Heart right ventricle (tissue), 16 donors: ENCODE measurements at places on chromosomes 16 and 17. TPM values are rescaled to one million over a fixed set of nuclear protein-coding genes. Genes with fewer than 3 reads are reported as not detected.
A peak's percentile ranks its signal among the peaks of the same experiment; 100 is the strongest.

Gene CES4A
- 20.6 TPM for polyA plus RNA-seq

Gene NATD1
- 3.1 TPM for polyA plus RNA-seq

Gene CLEC3A
- not detected for polyA plus RNA-seq

Gene PDIA2
- polyA plus RNA-seq = 2.6 TPM

Gene CDK5R1
- 0.83 TPM for polyA plus RNA-seq

Gene PARD6A
- polyA plus RNA-seq = 5.8 TPM

Gene C16orf92
- polyA plus RNA-seq = not detected

Gene RCVRN
- 0.29 TPM for polyA plus RNA-seq

Gene FA2H
- polyA plus RNA-seq = 0.15 TPM

DNA sequence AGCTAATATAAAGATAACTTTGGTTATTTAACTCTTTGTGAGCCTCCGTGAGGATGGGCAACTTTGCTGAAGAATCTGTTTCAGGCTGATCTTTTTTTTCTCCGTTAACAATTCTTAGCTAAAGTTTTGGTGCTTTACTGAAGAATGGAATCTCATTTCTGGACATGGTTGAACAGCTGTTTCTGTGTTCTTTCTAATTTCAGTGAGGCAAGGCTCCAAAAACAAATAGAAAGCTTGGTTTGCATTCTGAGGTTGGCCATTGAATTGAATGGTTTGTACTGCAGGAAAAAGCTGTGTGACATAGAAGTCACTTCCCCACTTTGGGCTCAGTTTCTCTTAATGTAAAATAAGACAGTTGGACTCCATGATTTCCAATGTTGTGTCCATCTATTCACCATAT is 22.3 kb upstream of the HLF start:
- DNase-seq = no peak

DNA sequence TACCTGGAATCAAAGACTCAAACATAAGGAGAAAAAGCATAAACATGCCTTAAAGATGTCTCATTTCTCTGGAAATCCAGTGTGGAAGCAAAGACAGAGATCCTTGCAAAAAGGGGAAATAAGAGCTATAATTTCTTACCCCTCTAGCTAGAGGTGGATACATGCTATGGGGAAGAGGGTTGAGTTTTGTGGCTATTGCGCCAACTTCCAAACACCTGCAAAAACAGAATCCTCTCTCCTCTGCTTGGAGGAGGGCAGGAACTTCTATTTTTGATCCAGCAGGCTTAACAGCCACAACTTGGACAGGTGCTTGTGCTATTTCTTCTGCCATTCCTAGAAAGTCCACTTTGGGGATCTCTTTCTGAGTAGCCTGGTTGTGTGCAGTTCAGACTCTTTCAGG is 21.5 kb upstream of the NUDT7 start:
- DNase-seq = no peak

DNA sequence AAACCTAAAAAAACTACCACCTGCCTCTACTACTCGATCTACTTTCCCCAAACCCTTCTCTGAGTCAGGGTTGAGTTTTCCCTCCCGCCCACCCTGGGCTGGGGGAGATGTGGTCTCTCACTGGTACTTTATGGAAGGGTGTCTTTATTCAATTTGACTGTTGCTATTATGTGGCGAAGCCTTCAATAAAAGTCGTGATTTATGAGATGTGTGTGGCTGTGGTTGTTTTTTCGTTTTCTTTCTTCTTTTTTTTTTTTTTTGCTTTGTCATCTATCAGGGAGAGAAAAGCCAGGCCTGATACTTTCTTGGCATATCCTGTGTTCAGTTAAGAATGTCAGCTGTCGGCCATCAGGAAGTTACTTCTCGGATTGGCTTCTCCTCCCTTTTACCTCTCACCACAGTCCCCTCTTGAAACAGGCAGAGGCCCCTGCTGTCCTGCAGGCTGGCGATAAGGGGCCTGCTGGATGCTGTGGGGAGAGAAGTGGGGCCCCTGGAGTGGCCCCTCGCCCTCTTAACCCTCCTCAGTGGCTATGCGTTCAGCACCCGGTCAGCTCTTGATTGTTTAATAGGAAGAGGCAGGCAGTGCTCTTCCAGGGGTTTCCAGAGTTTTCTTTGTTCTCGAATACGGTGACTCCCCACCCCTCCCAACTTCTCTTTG is 123.0 kb downstream of the MSI2 start:
- peak; percentile 40 for DNase-seq

DNA sequence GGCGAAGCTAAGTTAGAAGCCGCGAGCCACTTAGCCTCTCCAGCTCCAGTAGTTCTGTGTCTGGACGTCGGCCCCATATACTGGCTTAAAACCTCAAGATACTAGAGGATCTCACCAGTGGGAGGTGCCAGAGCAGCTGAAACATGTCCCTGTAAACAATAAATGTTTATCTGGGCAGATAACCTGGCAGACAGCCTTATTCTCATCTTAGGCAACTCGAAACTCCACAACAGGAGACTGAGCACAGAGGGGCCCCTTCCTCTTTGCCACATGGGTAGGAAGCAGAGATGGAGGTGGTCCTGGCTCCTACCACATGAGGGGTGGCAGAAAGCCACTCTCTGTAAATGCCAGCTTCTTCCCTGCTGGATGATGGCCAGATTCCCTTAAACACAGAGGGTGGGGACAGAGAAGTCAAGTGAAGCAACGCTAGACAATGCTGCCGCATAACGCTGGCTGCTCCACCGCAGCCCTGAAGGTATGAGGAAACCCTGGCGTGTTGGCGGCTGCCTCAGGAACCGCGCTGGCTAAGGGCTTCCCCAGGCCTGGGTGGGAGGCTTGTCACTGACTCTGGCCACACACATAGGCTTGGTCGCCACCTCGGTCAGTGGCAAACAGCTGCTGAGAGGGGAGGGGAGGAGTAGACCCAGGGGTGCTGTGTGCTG is 67.9 kb downstream of the HIC1 start:
- DNase-seq = peak; percentile 54

- DNase-seq = no peak
Observed at GRCh38 chr16:89971495-89972243, 23.1 kb downstream of the DEF8 start.

- DNase-seq = peak; percentile 13
Observed at GRCh38 chr17:78129351-78130089, 965 bp upstream of the TMC6 start.

- no peak for DNase-seq
Observed at GRCh38 chr17:18916816-18917500, 35.0 kb upstream of the SLC5A10 start.

DNA sequence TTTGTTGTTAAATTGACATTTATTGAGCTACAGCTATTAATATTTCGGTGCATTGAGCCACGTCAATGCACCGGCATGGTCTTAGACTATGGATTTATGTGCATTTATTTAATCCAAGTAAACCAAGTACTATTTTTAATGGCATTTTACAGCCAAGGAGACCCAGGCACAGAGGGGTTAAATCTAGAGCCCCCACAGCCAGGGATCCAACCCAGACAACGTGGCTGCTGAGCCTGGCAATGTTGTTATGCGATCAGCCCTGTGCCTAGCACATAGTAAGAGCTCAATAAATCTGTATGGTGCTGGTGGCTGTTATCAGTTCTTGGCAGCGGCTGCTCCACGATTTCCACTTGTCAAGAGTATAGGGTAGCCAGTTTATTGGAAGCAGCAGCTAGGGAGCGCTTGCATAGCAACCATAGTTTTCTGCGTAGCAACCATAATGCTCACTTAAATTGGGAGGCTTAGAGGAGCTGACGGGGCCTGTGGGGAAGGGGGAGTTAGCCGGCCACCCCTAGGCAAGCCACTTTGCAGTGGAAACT is 541 bp upstream of the RBBP6 start:
- no peak for DNase-seq

GRCh38 chr17:10785295-10785694 is 18.6 kb downstream of the TMEM238L start:
- DNase-seq = no peak

GRCh38 chr16:55007504-55007903 is 76.8 kb downstream of the IRX5 start:
- DNase-seq = no peak

DNA sequence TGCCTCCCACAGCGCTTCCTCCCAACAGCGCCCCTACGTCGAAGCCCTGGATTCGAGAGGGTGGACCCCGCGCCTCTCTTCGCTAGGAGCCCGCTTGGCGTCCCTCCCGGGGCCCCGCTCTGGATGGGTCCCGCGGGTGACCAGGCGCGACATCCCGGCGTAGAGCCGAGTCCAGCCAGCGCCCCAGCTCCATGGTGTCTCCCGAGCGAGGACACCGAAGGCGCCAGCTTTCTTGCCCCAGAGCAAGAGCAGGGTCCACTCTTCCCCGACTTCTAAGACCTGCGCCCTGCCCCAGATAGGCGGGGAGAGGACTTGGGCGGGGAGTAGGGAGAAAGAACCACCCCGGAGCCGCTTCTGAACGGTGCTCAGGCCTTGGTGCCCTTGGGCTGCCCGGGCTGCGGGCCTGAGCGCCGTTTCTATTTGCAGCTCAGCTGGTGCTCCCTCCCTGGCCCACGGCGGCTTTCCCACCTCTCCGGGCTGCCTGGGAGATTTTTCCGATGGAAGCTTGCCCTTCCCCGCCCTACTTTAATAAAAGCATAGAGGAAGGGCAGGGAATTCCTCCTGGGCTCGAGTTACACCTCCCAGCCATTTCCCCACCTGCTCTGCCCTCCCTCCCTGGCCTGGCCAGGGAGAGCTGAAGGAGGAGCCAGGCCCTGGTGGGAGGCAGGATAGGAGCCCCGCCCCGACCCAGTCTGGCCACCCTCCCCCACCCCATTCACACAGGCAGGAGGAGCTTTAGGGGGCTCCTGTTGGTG is 1.8 kb downstream of the MMP15 start:
- DNase-seq = peak; percentile 68

- peak; percentile 61 for DNase-seq
Observed at GRCh38 chr17:20066253-20066652, 57.1 kb downstream of the SPECC1 start.

DNA sequence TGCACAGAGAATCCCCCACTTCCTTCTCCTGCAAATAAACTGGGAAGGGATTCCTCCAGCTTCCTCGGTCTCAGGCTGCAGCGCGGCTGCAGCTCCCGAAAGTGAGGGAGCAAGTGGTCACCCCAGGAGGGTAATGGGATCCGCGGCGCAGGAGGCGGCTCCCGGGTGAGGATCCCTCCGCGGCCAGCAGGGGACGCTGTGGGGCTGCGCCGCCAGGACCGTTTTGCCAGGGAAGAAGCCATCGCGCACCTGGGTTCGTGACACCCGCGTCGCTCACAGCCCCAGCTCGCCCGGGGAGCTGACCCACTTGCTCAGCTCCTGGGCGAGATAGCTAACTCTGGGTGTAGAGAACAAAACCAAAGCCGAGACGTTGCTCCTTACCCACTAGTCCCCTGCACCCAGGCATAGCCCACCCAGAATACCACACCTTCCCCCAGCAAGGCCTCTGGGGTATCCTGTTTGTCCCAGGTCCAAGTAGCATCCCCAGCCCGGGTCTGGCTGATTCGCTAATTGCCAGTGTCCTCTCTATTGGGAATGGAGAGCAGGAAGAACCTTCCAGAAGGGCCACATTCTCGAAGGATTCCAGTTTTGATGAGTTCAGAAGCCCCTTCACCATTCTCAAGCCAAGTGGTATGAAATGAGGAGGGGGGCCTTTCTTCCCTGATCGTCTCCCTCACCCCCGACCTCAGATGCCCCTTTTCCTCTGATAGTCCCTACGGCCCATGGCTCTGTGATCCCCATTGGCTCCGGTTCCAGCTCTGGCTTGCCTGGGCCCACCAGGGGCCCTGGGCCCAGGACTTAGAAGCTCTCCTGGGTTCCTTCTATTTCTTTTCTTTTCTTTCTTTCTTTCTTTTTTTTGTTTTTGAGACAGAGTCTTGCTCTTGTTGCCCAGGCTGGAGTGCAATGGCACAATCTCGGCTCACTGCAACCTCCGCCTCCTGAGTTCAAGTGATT is 14.1 kb downstream of the CYGB start:
- peak; percentile 81 for DNase-seq

- DNase-seq = no peak
Observed at GRCh38 chr17:35082073-35082657, 18.7 kb upstream of the RFFL start.

DNA sequence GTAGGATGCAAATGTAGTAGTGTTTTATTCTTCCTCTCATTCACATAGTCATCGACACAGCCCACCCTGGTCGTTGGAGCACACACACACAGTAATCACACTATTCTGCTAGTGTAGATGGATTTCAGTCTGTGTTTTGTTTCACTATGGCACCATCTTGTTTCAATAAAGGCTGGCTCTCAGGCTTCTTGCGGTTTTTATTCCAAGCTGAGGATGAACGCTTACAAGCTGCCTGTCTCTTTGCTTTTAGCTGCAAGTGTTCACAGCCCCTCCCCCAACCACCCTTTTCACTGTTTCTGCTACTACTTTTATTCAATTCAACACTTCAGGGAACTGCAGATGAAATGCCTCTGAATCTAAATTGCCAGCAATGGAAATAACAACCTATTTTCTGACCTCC is 140.9 kb upstream of the PMFBP1 start:
- DNase-seq = no peak

GRCh38 chr17:66549731-66550207 is 247.4 kb downstream of the PRKCA start:
- DNase-seq = no peak

- DNase-seq = no peak
Observed at GRCh38 chr16:3216263-3216640, 18.7 kb downstream of the ZNF200 start.

- DNase-seq = no peak
Observed at GRCh38 chr17:69078864-69079263, 18.1 kb upstream of the ABCA9 start.
